ENCODE measurements at places on chromosomes 16 and 17. TPM values are rescaled to one million over a fixed set of nuclear protein-coding genes. Genes with fewer than 3 reads are reported as not detected.

Gene SMIM22
- polyA plus RNA-seq: not detected

Gene CBLN1
- not detected for polyA plus RNA-seq

Gene TBKBP1
- 4.8 TPM for polyA plus RNA-seq

Gene RASL10B
- 3.3 TPM for polyA plus RNA-seq

Gene TNP2
- not detected for polyA plus RNA-seq

Gene ABCC11
- 0.06 TPM for polyA plus RNA-seq

Gene DEXI
- 37.3 TPM for polyA plus RNA-seq

Gene GNGT2
- polyA plus RNA-seq: 0.16 TPM

Gene GAST
- not detected for polyA plus RNA-seq

Gene ADORA2B
- polyA plus RNA-seq: 15.1 TPM

Gene ADAD2
- not detected for polyA plus RNA-seq

Gene OTOP2
- not detected for polyA plus RNA-seq

Gene PRSS36
- polyA plus RNA-seq: 0.24 TPM

Gene SLC35B1
- 99.1 TPM for polyA plus RNA-seq

Gene CCT6B
- polyA plus RNA-seq: 1.9 TPM

Gene GSPT1
- 139 TPM for polyA plus RNA-seq

Gene CCL23
- polyA plus RNA-seq: not detected

Gene SOX8
- not detected for polyA plus RNA-seq

Gene ALDH3A1
- 0.14 TPM for polyA plus RNA-seq

Gene TBC1D3H
- not detected for polyA plus RNA-seq

Gene ZNF276
- 7.7 TPM for polyA plus RNA-seq

Gene KDM6B
- polyA plus RNA-seq: 2.4 TPM

Gene ATAD5
- polyA plus RNA-seq: 1.0 TPM

Gene NATD1
- polyA plus RNA-seq: 5.2 TPM

Gene ITGB3
- 30.9 TPM for polyA plus RNA-seq

Gene PKMYT1
- polyA plus RNA-seq: 1.2 TPM

Gene KCNJ18
- not detected for polyA plus RNA-seq

Gene TNFRSF13B
- not detected for polyA plus RNA-seq

Gene G6PC1
- polyA plus RNA-seq: not detected
